ENCODE measurements at places on chromosomes 2 and 18.
A peak's percentile ranks its signal among the peaks of the same experiment; 100 is the strongest.

DNA sequence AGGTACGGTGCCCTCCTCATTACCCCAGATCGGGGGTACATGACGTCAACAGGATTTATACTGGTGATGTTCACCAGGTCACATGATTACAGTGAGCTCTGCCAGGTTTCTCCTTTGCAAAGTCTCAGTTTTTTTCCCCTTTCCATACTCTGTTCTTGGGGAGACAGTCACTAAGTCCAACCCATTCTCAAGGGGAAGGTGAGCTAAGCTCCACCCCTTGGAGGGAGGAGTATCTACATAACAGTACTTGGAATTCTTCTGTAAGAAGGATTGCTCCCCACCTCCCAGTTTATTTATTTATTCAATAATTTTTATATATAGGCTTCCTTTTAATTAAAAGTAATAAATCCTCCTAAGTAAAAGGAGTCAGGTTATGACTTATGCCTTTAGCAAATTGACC, 34.1 kb upstream of the SOS1 start:
- DNase-seq: no peak

GRCh38 chr2:102839668-102840388, 78.0 kb downstream of the TMEM182 start:
- no peak for DNase-seq

GRCh38 chr2:24919037-24919505, 966 bp downstream of the ADCY3 start:
- no peak for DNase-seq

DNA sequence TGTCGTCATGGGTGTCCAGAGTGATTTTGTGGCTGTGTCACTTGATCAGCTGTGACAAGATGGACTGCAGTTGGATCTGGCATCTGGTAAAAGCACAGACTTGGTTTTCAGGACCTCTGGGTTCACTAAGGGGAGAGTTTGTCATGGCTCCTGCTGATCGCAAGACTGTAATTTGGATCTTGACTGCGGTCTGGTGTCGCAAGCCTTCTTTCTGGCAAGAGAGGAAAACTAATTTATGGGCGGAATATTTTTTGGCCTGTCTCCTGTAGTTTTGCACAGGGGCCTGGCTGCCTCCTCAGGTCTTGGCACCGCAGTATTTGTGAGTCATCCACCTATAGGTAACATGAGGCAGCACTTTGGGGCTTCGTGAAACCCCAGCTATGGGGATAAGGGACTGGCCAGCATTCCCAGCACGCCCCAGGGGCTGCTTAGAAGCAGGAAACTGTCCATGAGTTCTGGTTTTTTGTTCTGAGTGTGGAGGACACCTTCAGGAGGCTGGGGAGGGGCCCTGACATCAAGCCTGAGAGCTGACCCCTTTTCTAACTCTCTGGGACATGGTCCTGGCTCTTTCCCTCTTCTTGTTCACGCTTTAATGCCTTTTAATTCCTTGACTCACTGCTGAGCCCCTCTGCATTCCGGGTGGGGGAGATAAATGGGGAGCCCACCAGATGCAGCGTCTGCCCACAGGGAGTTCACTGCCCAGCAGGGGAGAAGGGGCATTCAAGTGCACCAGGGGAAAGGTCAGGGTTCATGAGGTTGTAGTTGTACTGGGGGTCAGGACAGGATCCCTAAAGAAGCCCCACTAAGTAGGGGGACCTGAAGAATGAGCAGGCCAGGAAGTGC, 12.2 kb downstream of the SH3BP4 start:
- DNase-seq: no peak

GRCh38 chr18:7978834-7979233, 411.7 kb downstream of the PTPRM start:
- DNase-seq: no peak

DNA sequence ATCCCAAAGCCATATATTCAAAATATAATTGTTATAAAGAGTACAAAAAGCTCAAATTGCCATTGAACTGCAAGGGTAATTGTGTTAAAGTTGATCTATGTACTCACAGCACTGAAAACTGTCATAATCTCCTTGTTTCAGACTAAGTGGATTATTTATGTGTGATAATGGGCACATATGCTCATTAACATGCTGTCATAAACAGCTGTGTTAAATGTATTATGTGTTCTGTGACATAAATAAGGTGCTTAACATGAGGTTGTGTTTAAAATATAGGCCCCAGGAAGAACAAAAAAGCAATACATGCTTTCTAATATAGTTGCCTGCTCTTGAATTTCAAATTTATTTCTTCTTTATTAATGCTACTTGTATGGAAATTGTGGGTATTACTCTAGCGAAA, 409.5 kb downstream of the DCC start:
- DNase-seq: no peak

DNA sequence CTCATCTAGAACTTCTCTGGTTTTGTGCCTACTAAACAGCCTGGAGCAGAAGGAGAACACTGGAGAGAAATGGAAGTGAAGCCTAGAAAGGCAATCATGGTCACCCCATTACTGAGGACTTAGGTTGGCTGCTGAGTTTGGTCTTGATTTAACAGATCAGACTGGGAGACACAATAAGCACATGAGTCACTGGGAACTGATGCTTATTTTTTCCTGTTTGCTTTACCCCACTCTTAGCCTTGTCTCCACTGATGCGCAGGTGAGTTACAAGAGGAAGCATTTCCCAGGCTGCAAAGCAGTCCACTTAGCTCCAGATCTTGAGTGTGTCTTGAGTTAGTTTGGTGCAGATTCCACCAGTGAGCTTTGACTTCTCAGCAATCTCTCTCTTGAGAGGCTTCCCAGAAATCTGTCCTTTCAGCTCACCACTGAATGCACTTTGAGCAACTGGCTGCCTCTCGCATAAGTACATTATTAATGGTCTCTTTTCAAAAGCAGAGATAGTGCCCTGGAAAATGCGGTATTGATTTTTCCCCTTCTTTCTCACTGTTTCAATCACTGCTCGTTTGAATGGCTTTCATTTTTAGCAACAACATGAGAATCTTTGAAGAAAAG, 390.2 kb upstream of the SETBP1 start:
- no peak for DNase-seq

- no peak for DNase-seq
Observed at GRCh38 chr2:148201075-148202004, 180.4 kb downstream of the MBD5 start.

DNA sequence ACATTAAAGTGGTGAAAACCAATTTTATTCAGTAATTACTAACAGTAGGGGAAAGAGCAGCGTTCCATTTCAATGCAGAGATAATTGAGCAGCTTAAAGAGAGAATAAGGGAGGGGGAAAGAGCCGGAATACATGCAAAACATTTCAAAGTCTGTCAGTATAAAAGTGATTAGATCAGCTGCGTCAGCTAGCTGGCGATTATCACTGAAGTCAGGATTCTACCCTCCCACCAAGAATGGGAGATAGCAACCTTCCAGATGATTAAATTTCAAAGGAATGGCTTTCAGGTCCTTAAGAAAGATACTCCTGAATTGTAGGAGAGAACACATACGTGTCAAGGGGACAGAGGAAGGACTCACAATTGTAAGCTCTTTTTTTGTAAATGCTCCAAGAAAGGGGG, 2.7 kb upstream of the ZC3H6 start:
- DNase-seq: no peak

DNA sequence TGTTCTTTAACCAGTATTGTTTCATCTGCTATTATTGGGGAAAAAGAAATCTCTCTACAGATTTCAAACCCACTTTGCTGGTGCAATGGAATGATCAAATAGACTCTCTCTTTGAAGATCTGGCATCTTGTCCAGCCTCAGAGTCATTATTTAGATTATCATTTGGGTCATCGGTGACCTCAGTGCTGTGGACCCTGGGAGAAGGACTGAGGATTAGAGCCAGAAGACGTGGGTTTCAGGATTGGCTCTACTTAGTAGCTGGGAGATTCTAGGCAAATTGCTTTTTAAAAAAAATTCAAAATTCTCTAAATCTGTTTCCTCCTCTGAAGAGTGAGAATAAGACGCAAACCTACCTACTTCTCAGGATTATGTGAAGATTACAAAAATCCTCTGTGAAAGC, 107.6 kb upstream of the CTAGE1 start:
- DNase-seq: no peak

- DNase-seq: peak; percentile 53
Observed at GRCh38 chr2:20676353-20677215, 9.6 kb downstream of the GDF7 start.

- DNase-seq: peak; percentile 57
Observed at GRCh38 chr2:27303093-27304025, 4.9 kb downstream of the UCN start.

DNA sequence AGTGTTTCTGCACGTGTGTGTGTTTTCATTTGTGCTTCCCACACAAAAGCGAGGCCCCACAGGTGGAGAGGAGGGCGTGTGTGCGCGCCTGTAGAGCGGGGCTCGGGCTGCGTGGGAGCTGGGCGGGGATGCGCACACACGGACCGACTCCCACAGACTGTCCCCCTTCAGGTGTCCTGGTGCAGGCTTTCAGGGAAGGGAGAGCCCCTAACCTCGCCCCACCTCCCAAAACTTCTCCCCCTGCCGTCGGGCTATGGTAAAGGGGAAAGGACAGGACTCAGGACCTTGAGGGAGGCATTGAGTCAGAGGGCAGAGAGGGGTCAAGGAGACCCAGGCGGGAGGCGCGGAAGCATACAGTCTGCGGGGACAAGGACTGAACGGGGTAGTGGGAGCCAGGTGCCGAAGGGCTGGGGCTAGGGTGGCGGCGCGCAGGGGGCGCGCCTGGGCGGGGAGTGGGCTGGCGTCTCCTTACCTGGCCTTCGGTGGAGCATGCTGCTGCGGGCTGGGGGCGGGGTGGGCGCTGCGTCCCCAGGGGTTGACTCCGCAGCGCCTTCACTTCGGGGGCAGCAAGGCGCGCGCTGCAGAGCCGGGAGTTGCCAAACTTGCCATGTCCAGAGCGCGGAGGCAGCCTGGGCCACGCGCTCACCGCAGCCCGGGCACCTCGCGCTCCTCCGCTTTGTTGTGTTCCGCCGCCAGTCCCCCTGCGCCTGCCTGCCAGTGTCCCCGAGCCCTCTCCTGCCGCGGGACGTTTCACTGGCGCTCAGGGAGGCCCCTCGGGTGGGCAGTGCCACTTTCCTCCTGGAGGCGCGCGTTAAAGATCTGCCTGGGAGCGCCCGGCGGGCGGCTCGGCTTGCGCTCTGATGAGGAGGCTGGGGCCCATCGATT, 302.0 kb downstream of the NCKAP5 start:
- DNase-seq: no peak

DNA sequence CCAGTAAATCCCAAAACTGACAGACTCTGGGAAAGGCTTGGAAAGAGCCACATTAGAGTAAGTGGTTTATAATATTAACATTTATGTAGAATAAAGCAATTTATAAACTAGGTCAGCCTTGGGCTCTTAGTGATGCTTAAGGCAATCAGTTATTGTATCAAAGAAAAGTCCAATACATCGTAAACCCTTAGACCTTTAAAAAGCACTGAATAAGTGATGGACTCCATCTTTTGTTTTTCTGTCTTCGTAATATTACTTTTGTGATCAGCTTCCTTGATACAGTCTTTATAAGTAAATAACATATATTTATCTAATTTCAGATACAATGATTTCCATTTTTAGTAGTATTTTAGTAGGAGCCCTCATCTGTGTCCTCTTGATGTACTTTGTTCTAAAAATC, 28.7 kb downstream of the DDX1 start:
- no peak for DNase-seq

GRCh38 chr2:239155806-239156480, 244.9 kb downstream of the HDAC4 start:
- no peak for DNase-seq

GRCh38 chr2:3211256-3212060, 166.2 kb downstream of the EIPR1 start:
- no peak for DNase-seq

GRCh38 chr2:176817061-176817565, 395.5 kb upstream of the HNRNPA3 start:
- no peak for DNase-seq

DNA sequence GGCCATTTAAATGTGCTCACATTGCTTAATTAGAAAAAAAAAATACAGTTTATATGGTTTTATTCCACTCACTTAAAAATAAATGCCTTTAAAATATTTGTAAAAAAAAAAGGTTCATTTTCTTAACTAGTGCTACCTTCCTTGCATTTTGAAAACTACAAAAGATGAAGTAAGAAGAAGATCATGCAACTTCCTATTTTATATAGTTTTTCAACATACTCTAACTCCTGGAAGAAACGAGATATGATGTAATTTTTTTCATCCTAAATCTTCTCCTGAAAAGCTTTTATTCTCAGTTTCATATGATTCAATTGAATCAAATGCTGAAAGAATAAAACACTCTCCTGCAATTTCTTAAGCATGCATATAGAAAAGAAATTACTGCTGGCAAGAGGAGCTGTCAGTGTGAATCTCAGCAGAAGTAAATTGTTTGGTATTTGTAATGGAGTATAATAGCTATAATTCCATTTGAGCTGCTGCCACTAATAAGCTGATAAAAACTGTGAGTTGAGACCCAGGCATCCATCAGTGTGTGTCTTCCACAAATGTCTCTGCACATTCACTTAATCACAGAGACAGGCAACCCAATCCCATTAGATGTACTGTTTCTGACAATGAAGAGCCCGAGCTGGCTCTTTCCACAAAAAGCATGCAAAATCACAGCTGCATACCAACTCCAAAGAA, 3.7 kb downstream of the FTCDNL1 start:
- DNase-seq: no peak

DNA sequence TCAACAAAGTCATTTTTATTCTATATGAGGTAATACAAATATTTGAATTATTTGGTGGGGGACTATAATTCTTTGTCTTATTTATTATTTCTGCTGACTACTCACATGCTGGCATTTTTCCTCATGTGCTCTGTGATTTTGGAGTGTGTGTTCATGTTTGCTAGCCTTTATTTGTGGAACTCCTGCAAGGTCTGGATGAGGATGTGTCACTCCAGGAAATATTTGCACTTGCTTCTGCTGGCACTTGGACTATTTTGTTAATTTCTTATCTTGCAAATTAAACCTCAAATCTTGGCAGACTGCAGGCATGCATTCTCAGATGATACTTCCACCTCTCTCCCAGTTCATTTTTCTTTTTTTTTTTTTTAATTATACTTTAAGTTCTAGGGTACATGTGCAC, 34.1 kb downstream of the POLI start:
- no peak for DNase-seq

DNA sequence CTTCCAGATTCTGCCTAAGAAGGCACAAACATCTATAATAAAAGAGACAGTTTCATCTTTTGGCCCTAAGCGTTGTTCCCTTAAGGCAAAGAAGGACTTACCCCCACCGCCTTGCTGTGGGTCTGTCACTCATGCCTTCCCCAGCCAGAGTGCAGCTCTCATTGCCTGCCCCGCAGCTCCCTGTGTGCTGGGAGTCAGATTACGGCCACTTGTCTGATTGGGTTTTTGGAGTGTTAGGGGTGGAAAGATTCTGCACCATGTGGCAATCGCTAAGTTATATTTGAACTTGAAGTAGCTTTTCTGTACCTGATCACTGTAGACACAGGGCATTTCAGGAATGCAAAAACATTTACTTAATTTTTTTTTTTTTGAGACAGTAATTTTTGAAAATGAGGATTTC, at the start of gene AQP4:
Gene AQP4 (minus strand): TSS at position 151 of the 400 bp plus-strand sequence. CDS start 18 bp downstream, at position 133.
- DNase-seq: no peak

GRCh38 chr2:217410681-217410960, 550.8 kb upstream of the TNP1 start:
- no peak for DNase-seq
